T-helper 17 cell (primary cell): ENCODE measurements at places on chromosomes 1 and 21. TPM values are rescaled to one million over a fixed set of nuclear protein-coding genes. Genes with fewer than 3 reads are reported as not detected.

DNA sequence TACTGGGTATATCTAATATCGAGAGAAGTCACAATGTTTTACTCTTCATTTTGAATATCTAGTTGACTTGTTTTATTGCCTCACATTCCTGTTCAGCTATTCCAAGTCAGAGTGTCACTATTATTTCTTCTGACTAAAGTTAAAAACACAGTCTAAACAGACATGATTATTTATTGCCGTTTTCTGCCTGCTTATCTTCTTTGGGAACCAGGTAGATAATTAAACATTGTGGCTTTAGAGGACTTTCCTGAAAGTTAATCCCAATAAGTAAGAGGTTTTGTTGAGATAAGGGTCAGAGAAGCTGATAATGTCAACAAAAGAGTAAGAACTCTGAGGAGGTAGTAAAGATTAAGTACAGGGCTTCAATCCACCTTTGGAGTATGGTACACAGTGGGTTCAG is 53.8 kb downstream of the PCNX2 start:
- no peak for DNase-seq

GRCh38 chr1:233485385-233485784 is 128.5 kb upstream of the KCNK1 start:
- DNase-seq, result no peak

GRCh38 chr1:56315293-56315942 is 263.9 kb downstream of the PLPP3 start:
- no peak for DNase-seq

KLHDC9 gene
- not detected for total RNA-seq

VASH2 gene
- 0.07 TPM for total RNA-seq

ZNF672 gene
- total RNA-seq, result 23.1 TPM
